ENCODE measurements at places on chromosomes 5 and 9. TPM values are rescaled to one million over a fixed set of nuclear protein-coding genes. Genes with fewer than 3 reads are reported as not detected.

Gene CCNJL
- total RNA-seq, result 12.3 TPM

Gene PCDHB9
- 0.40 TPM for total RNA-seq

Gene INSYN2B
- 0.34 TPM for total RNA-seq

Gene HK3
- 72.8 TPM for total RNA-seq

Gene SHROOM1
- total RNA-seq, result 18.0 TPM

Gene TBCA
- 99.6 TPM for total RNA-seq

Gene NPM1
- total RNA-seq, result 441 TPM

DNA sequence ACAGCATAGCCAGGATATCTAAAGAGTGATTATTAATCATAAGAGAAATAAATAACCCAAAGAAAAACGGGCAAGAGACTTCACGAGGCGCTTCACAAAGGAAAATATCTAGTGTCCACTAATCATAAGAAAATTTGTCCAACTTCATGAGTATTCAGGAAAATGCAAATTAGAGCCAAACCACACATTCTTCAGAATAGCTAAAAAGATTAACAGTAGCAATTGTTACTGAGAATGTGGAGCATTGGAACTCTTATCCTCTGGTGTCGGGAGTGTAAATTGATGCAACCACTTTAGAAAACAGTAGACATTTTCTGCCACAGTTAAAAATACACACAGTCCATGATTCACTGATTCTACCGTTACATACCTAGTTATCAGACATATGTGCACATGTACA, 145.7 kb downstream of the CWC27 start:
- DNase-seq, result no peak

GRCh38 chr9:2479056-2479565, 142.5 kb upstream of the VLDLR start:
- no peak for DNase-seq

DNA sequence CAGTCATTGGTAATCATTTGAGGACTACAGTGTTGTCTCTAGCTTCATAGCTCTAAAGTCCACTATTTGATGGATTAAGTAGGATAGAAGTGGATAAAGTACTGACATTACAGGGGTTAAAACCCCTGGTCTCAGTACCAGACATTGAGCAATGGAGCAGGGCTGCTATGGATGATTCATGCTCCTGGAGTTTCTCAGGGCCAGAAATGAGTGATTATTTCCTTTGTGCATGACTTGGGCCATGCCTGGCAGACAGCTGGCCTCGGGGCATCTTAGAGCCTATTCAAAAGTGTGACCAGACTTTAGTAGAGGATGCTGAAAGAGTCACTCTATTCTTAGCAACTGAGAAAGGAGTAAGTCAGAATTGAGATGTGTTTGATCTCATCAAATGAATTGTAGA, 350.7 kb upstream of the TLE4 start:
- no peak for DNase-seq

GRCh38 chr5:34522599-34523386, 133.3 kb upstream of the RAI14 start:
- no peak for DNase-seq

DNA sequence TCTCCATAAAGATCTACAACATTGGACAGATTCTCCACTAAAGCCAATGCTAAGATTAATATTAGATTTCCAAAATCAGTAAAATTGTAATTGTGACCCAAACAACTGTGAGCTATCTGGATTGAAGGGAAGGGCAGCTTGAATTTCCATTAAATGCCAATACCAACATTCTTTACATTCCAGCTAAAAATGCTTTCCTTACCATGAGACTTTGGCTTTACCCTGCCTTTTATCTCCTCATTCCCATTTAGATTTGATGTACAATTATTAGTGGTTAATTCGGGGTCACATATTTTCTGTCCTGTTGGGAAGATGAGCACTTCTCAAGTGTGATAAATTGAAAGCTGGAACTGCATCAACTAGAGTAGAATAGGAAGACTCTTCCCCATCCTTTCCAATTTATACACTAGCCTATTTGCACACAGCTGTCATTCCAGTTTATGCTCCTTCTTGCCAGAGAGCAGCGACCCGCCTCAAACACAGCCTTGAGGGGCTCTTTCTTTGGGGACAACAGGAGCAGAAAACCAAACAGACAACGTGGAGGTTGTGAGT, 33.1 kb upstream of the MYOT start:
- DNase-seq, result no peak

GRCh38 chr5:165393839-165394238, 1888.4 kb downstream of the MAT2B start:
- DNase-seq, result no peak

- no peak for DNase-seq
Measured at GRCh38 chr5:87361536-87362213, 51.1 kb downstream of the CCNH start.

GRCh38 chr5:180690562-180690961, 41.2 kb upstream of the FLT4 start:
- no peak for DNase-seq

DNA sequence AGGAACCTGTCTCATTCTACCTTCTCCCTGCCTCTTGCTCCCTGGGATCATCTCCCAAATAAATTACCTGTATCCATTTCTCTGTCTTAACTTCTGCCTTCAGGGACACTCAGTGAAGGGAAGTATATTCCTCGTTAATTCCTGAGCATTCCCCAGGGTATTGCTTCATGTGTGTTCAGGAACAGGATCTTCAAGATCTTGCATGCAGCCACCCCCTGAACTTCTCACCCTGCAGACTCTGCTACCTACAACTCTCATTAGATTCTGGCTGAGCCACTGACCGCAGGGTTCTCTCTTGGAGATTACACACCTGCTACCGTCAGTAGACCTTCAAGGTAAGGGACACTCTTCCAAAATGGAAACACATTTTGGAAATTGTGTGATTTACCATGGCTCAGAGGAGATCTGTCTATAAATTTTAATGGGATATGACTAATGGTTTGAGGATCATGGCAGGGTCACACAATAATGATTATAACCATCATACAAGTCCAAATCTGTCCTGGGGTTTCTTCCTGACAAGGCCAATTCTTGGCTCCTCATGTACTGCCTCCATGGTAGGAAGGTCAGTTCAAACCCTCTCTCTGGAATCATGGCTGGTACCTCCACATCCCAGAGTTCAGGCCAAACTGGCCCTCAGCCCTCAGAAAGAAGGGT, 38.9 kb upstream of the UGCG start:
- no peak for DNase-seq

- no peak for DNase-seq
Measured at GRCh38 chr5:19771174-19771835, 216.7 kb downstream of the CDH18 start.

- no peak for DNase-seq
Measured at GRCh38 chr5:35285011-35285410, 54.7 kb upstream of the PRLR start.

- DNase-seq, result no peak
Measured at GRCh38 chr5:142748132-142748531, 22.0 kb upstream of the ARHGAP26 start.

DNA sequence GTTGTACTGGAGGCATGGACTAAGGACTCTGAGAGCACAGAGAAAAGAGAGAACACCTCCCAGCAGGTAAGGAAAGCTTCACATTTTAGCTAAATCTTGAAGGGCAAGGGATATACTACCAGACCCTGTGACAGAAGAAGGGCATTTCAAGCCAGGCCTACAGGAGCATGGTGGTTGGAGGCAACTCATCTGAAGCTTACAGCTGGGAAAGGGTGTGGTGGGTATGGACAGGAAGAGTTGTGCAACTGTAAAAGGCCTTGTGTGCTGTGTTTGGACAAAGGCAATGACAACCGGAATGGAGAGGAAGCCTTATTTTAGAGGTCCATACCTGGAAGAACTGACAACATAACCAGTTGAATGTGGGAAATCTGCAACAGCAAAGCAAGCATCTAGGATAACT, 31.2 kb downstream of the NIPSNAP3B start:
- DNase-seq, result no peak

GRCh38 chr5:89864941-89865340, 544.6 kb downstream of the CETN3 start:
- no peak for DNase-seq

DNA sequence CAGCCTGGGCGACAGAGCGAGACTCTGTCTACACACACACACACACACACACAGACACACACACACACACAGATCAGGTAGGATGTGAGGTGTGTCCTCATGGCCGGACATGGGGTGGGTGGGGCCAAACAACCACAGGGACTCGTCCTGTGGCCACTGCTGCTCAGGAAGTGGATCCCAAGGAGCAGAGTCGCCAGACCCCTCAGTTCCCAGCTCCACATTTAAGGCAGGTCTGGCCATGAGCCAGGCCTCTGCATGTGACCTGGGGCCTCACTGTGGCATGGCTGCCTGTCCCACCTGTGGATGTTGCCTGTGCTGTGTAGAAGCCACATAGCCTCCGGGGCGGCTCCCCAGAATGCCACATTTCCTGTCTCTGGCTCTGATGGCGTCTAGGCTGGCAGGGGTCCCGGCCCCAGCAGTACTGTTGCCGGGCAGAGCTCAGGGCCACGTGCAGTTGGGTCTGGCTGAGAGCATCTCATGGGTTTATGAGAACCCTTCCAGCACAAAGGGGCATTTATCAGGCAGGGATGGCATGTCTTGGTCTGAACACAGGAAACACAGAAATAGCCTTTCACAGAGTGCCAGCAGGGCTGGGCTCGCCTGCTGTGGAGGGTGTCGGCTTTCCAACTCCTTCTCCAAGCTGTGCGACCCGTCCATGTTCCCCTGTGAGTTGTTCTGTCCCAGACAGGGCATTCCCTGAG, 9.9 kb upstream of the NINJ1 start:
- DNase-seq, result peak; percentile 83

Measured in spleen (tissue), 13 donors.